Testis (tissue), 5 donors: ENCODE measurements at places on chromosomes 12 and 14.

- DNase-seq: no peak
These were observed 8.6 kb downstream of the SPTLC2 start for GRCh38 chr14:77607741-77608302.

DNA sequence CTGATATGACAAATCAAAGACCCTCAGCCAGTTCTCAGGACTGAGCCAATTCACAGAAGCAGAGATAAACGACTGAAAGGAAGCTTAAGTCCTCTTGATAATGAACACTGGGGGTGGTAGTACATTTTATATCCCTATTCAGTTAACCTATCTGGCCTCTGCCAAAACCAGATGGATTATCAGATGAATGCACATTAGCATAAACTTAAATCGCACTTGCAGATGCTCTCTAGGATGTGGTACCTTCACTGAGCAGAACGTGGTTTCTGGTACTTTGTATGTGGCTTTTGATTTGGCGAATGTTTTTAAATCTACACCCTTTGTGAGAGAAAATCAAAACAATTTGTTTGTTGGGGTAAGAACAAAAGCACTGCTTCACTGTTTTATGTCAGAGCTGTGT is 21.1 kb upstream of the TAS2R14 start:
- DNase-seq: no peak

- DNase-seq: no peak
These were observed 30.5 kb downstream of the PPP2R5C start for GRCh38 chr14:101791919-101792572.

DNA sequence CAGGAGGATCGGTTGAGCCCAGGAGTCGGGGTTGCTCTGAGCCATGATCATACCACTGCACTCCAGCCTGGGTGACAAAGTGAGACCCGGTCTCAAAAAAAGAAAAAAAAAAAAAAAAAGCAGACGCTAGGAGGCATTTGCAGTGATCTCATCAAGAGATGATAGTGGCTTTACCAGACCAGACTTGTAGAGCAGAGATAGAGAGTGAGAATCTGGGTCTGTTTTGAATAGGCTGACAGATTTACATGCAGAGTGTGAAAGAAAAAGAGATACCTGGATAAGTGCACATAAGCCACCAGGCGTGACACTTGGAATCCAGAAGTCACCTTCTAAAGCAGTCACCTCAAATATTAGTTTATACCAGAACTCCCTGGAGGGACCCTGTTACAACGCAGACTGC is 21.1 kb upstream of the FLRT2 start:
- DNase-seq: no peak

- no peak for DNase-seq
These were observed 30.4 kb upstream of the PKP2 start for GRCh38 chr12:32926963-32927362.

GRCh38 chr14:49451938-49452337 is 134.2 kb downstream of the RPS29 start:
- DNase-seq: no peak

GRCh38 chr14:105475269-105476096 is 862 bp downstream of the CRIP2 start:
- DNase-seq: no peak

DNA sequence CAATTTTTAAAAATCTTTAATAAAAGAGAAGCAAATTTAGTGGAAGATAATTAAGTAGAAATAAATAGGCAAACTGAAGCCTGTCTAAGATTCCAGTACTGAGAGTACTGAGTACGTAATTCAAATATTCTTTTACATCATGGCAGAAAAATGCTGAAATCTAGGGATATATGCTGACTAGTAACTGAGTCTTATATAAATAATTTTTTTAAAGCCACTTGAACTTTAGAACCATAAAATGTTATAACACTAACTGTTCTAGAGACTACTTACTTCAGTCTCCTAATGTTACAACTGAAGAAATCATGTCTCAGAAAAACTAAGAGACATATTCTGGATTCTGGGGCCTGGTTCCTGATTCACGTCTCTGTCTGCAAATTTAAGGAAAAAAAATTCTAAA is 230.6 kb upstream of the PLEKHG7 start:
- no peak for DNase-seq

- no peak for DNase-seq
These were observed 836.7 kb upstream of the FOXG1 start for GRCh38 chr14:27929797-27930347.

DNA sequence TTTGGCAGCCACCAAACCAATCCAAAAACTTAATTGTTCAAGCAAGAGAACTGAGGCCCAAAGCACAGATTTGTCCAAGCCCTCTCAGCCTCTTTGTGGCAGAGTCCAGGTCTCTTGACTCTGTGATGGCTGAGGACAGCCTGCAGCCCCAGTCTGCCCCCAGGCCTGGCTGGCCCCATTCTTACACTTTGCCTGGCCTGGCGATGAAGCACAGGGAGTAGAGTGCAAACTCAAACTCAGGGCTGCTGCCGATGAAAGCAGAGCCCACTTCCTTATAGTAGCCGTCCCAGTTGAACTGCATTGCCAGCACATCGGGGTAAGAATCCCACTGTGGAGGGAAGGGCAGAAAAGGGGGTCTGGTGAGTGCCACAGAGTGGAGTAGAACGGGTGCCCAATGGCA is 5.6 kb upstream of the RPAP3 start:
- DNase-seq: no peak

DNA sequence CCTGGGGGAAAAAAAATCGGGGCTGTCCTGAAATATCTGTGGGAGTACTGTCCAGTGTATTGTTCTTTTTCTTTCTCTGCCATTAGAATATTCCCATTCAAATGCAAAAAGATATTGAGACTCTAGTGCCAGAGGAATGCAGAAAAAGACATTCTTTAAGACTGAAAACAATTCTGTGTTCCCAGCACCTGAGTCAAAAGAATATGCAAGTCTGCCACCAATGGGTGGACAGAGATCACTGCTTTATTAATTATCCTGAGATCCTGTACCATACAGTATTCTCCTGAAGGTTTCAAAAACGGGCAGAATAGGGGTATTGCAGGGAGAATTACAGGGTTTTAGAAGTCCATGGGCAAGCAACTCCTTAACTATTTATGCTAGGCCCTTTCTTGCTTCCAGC is 361.8 kb downstream of the C12orf50 start:
- no peak for DNase-seq
